ELR (cell line): ENCODE measurements at places on chromosomes 12 and 14.

- no peak for DNase-seq
Measured at GRCh38 chr14:93462479-93462878, 31.7 kb downstream of the UNC79 start.

DNA sequence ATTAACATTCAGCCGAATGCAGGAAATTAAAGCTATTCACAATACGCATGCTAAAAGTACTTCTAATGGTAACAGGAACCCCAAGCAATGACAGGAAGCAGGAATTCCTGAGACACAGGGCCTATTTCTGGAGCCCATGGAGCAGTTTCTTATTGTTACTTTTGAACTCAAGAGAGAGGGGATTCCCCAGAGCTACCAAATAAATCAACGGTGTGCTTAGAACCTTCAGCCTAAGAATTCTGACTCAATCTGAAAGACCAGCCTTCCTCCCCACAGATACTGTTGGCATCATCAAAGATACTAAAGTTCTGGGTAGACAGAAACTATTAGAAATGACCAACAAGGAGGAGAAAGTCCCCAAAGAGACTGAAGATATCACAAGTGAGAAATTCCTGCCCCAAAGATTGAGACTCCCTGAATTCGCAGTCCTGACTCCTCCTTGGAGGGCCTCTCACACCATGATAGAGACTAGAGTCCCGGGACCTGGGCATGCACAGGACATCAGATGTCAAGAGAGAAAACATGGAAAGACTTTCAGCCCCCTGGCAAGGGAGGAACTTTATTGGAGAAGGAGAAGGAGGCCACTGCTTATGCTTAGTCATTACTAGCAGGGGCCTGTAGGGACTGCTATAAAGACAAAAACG is 32.7 kb downstream of the RTRAF start:
- no peak for DNase-seq

- peak; percentile 30 for DNase-seq
Measured at GRCh38 chr14:59926534-59926933, 6.6 kb downstream of the LRRC9 start.

GRCh38 chr12:76226397-76226796 is 121.8 kb downstream of the BBS10 start:
- peak; percentile 53 for DNase-seq

DNA sequence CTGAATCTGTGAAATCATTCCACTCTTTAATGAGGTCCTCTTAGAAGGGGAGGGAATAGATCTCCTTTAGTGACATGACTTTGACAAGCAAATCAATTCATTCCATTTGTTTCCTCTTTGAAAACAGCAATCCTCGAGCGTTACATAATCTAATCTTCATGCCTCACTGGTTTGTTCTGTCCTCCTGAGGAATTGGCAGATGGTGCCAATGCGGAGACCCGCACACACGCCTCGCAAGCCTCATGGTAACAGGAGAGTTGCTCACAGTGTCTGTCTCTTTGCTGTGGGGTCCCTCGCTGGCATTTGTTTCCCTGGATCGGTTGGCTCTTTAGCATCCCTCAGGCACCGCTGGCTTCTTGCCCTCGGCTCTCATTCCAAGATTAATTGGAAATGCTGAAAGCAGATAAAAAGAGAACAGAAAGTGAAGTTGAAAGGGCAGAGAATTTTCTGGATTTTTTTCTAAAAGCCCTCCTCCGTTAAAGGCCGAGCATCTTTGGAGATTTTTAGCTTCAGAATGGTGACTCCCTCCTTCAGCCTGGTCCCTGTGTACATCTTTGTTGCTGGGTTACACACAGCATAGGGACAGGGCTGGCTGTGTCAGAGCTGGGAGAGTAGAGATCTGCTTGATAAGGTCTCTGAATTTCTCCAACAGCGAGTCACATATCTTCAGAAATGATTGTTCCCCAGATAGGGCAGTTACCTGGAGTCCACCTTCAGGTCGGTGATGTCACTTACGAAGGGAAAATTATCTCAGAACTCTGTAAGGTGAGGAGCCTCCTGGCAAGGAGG is 10.1 kb upstream of the CABP1 start:
- no peak for DNase-seq

- no peak for DNase-seq
Measured at GRCh38 chr14:73997944-73998447, 21.1 kb downstream of the ENTPD5 start.

- no peak for DNase-seq
Measured at GRCh38 chr14:85159726-85160125, 370.2 kb upstream of the FLRT2 start.

GRCh38 chr14:64970776-64971477 is 1.2 kb downstream of the RAB15 start:
- peak; percentile 22 for DNase-seq

DNA sequence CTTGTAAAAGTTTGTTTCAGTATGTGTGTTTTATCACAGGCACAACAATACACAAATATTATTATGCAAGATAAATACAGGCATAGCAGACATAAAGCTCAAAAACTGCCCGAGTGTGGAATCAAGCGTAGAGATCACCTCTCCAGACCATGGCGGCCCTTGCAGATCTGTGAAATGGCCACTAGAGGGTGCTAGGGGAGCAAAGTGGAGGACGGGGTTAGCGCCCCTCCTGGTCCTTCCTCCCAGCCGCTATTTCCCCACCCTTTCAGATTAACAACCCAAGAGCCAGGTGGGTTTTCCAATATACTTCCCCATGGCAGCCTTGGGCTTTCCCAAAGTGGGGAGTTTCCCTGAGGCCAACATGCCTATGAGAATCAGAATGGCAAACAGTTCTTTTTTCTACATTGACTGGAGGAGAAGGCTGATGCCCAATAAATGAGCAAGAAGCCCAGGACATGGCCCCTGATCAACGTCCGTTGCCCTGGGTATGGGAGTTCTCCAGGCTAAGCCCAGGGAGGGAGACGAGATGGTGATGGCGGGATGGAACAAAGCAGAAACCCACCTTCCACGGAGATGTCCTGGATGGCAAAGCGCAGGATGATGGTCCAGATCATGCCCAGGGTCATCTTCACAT is 67.4 kb downstream of the ACTN1 start:
- DNase-seq = peak; percentile 89

DNA sequence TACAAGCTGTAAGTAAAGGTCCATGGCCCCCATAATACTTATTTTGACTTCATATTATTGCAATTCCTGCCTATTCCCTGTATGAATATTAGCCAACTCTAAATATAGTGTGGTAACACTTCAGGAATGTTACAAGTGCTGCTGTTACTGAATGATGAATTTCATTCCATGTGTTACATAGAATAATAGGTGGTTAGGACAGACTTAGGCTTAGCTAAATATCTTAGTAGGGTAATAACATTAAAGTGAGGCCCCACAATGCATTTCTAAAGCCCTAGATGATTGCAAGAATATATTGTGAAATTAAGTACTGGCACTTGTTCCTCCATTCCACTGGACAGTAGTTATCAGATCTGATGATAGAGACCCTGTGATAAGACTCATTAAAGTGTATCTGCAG is 182.7 kb downstream of the PCNX1 start:
- peak; percentile 33 for DNase-seq

GRCh38 chr12:67137256-67137655 is 131.9 kb upstream of the CAND1 start:
- DNase-seq = no peak

DNA sequence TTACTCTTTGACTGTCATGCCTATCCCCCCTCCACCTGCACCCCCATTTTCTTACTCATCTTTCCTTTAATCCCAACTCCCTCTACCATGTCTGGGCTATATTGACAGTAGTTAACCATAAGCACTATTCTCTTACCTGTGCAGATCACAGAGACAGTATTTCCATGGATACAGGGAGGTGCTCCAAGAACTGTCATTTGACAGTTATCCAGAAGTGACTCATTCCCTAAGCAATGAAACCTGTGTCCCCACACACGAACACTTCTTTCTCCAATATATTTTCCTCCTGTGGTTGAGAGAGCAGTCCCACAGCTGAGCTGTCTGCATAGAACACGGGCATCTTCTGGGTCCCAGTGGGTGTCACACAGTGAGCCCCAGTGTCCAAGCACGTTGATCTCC is 68.8 kb downstream of the CD163L1 start:
- peak; percentile 50 for DNase-seq

DNA sequence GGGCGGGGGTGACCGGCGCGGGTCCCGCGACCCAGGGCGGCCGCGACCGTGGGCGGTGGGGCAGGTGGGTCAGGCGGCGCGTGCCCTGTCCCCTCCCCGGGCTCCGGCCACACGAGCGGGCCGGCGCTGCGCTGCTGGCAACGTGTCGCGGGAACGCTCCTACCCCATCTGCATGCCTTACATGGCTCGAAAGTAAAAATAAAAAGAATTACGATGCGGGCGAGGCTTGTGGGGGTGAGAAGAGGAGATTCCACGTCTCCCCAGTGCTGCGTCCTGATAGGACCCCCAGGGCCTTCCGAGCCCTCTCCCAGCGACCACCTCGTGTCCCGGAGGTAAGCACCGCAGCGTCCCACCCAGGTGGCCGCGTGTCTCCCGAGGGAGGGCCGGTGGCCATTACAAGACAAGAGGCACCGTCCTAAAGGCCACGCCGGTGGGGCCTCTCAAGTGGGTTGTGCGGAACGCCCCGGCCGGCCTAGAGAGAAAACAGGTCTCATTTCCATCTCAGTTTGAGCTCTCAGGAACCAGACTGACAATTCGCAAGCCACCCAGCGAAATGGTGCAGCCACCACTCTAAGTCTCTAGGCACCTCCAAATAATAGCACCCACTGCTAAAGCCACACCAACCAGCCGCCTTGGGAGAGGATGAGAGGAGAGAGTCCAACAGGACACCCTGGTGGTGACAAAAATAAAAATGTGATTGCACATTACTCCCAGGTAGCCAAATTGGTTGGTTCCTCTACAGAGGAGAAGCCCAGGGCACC is 612 bp upstream of the FOXN3 start:
- DNase-seq = peak; percentile 52

GRCh38 chr14:64201296-64201695 is 92.9 kb downstream of the ESR2 start:
- DNase-seq = no peak

DNA sequence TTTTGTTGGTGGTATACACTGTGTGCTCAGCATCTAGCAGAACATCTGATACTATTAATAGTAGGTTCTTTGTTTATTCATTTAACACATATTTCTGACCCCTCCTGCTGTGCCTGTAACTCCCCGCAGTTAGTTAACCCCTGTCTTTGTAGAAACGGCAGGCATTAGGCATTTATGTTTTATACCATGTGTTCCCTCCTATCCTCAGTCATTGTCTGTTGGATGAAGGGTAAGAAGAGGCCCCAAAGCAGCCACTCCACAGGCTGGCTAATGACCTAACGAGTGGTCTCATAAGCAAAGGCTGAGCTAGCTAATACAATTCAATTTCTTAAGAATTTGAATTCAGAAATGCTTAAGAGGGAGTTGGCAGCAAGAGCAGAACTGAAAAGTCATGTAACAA is 170.8 kb downstream of the TMX1 start:
- DNase-seq = no peak

GRCh38 chr12:28777603-28778365 is 371.3 kb upstream of the FAR2 start:
- no peak for DNase-seq

- DNase-seq = peak; percentile 50
Measured at GRCh38 chr12:107622001-107622400, 63.6 kb upstream of the PWP1 start.

DNA sequence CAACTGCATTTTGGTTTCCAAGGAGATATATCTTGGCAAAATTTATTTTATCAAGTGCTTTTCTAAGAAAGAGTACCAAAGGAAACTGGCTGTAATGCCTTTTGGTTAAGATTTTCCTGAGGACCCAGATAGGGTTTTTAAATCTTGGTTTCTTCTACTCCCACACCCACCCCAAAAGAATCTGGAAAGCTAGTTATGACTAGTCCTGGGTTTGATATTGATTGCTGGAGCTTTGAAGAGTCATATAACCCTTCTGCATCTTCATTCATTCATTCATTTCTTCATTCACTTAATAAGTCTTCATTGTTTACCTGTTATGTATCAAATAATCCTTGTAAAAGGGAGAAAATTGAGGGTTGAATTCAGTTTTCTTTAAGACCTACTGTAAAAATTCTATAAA is 425.2 kb downstream of the PCNX1 start:
- no peak for DNase-seq

GRCh38 chr12:57477710-57478681 is 1.7 kb downstream of the ARHGAP9 start:
- DNase-seq = peak; percentile 39

DNA sequence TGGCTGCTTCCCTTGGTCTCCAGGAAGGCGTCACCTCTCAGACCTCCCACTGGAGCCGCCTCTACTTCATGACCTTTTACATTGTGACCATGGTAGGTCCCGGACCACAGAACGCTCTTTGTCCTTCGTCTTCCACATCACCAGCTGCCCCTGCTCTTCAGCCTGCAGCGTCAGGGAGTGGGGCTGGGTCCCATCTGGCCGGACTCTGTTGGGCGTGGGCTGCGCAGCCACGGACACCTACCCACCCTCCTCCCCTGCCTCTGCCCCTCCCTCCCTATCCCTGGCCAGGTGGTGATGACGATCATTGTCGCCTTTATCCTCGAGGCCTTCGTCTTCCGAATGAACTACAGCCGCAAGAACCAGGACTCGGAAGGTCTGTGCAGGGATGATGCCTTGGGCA is 43.3 kb downstream of the SLC8B1 start:
- no peak for DNase-seq

DNA sequence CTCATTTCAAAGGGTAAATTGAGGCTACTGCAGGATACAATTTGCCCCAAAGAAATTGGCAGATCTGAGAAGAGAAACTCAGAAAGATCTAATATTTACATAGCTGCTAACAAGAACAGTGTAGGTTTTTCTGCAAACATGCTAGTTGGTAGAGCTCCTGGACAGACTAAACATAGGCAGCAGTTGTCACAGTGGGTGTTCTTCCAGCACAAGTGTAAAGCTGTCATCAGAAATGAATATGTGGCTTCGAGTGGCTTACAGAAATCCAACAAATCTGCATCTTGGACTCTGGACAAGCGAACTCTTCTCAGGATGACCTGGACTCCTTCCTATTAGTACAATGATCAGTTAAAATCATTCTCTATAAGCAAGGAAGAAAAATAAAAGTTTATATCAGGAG is 5.9 kb downstream of the CBX5 start:
- no peak for DNase-seq

- no peak for DNase-seq
Measured at GRCh38 chr14:89282191-89282590, 134.8 kb downstream of the FOXN3 start.

- DNase-seq = peak; percentile 48
Measured at GRCh38 chr12:100716945-100717732, 77.4 kb upstream of the ANO4 start.

DNA sequence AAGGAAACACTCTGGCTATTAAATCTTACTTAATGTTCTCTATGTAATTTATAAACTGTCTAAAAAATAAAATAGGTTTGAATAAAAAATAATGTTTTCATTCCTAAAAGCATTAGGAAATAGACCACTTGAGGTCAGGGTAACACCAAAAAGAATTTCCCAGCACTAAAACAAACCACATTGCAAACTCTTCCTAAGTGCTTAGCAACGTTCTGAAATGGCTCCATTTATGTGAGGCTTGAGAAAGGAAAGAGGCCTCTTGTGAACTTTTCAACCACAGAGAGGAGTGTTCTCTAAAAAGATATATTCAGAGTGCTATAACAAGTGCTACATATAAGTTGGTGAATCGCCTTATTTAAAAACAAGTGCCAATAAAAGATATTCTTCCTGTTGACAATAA is 42.7 kb downstream of the ALX1 start:
- no peak for DNase-seq
